Cerebellum (tissue), 4 donors: ENCODE measurements at places on chromosomes 7 and 10.

DNA sequence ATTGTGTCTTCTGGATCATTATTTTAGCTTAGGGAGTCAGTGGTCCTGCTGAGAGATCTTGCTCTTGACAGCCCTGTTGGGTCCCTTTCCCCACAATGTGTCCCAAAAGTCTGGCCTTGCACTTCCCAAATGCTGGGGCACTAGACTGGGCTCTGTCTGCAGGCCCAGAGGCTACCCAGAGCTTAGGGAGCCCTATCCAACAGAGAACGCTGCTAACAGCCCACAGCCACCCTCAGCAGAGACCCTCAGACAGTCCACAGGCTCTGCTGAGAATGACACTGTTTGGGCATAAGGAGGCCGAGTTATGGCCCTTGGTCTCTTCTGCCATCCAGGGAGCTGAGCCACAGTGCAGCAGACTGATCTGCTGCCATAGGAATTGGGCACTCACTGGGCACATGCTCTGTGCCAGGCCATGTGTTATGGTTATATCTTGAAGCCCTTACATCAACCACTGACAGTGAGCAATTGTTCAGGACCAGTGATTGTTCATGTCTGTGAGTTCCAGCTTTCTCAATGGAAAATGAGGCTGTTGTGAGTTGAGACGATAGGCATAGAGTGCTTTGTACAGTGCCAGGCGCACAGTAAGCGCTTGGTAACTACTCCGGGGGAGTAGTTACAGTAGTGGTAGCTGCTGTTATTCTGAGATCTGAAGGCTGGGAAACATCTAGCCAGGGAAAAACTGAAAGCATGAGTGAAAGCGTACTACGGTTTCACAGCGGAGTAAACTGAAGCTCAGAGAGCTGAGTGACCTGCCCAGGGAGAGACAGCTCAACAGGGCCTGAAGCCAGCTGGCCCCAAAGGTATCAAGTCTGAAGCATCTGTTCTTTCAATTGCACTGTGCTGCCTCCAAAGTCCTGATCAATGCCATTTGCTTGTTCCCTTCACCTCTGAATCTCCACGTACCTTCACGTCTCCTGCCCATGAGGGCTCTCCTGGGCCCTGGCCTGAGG, 77.6 kb upstream of the PRLHR start:
- no peak for DNase-seq

GRCh38 chr7:132138817-132139216, 437.5 kb downstream of the PLXNA4 start:
- no peak for DNase-seq

DNA sequence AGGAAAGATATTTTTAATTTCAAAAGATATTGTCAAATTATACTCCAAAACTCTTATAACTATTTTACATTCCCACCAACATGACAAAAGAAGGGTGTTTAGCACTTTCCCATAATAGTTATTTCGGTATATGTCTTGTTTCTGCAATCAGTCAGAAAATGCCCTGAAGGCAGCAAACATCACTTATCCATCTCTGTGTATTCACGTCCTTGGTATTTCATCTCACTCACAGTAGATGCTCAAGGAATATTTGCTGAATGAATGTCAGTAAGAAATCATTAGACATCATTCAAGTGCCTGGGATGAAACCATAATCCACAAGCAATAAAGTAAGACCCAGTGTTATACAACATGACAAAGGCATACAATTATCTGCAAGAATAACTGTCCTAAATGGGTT, 112.7 kb downstream of the GFRA1 start:
- DNase-seq: no peak

DNA sequence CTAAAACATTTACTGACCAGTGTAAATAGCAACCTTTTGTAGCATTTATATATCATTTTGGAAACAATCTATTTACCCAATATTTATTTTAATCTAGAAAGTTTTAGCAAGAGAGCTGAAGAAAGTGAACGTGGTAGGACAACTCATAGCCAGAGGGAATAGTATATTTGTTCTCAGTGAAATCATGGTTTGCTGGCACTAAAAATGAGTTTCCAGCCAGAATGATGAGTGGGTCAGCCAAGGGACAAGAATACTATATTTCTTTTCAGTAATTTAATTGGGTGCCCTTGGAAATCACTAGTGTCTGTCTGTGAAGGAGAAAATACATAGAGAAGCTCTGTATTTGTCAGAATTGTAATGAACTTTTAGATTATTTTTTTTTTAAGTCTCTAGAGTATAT, 74.9 kb downstream of the MINPP1 start:
- DNase-seq: no peak

DNA sequence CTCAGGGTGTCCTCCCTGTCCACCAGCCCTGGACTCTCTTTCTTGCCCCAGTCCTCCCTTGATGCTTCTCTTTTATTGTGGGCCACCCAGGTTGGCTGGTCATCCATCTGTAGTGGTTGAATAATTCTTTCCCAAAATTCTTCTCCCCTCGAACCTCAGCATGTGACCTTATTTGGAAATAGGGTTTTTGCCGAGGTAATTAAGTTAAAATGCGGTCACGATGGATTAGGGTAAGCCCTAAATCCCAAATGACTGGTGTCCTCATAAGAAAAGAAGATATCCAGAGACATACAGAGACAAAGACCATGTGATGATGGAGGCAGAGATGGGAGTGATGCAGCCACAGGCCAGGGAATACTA, 74.3 kb downstream of the GFRA1 start:
- DNase-seq: no peak
